Muscle of leg (tissue), 16 donors: ENCODE measurements at places on chromosomes 2 and 18. TPM values are rescaled to one million over a fixed set of nuclear protein-coding genes. Genes with fewer than 3 reads are reported as not detected.

The IL1B gene
- 0.69 TPM for polyA plus RNA-seq

The ELAC1 gene
- polyA plus RNA-seq, result 6.6 TPM

GRCh38 chr18:76495435-76496193 is 572 bp upstream of the ZNF516 start:
- peaks cover 14% of the 10 kb centered on the region for H3K4me1 ChIP-seq
- no peaks in the 10 kb centered on the region for H3K36me3 ChIP-seq
- peak; percentile 80 for DNase-seq
- H3K4me3 ChIP-seq, result peak overlapping the region; percentile 78

DNA sequence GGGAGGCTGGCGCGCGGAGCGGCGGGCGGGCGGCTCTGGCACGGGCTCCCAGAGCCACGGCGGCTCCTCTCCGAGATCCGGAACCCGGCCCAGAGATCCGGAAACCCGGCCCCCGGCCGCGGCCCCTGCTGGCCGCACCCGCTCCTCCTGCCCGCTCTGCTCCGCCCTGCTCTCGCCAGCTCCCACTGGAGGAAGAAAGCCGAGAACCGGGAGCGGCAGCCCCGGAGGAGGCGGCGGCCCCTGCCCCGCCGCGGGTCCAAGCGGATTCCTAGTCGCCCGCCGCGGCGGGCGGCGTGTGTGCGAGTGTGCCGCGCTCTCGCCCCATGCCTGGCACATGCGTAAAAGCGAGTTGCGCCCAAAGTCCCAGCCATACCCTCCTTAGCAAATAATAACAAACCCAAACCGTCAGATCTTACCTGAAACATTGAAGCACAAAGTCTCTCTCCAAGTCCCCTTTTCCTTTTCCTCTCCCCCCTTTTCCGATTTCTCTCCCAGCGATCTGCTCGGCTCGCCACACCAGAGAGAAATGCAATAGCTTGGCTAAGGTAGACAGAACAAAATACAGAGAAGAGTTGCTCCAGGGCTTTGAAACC is 108.7 kb upstream of the KCTD1 start:
- H3K27me3 ChIP-seq, result peaks cover 18% of the 10 kb centered on the region
- H3K4me1 ChIP-seq, result peaks cover 18% of the 10 kb centered on the region
- peak overlapping the region; percentile 59 for H3K27ac ChIP-seq
- H3K36me3 ChIP-seq, result no peaks in the 10 kb centered on the region

DNA sequence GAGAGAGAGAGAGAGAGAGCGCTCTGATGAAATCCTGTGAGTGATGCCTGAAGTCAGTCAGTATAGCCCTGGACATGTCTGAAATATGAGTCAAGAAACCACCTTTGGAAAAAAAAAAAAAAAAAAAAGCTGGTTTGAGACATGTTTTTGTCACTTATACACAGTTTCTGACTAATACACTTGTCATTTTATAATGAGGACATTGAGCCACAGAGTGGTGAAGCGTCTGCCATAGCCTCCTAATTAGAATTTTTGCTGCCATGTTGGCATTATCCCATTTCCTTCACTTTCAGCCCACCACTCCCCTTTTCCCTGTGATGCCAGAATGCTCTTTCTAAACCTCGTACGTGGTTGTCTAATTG is 15.7 kb upstream of the MYO3B start:
- no peak for DNase-seq
- H3K27ac ChIP-seq, result no peak overlapping the region
- no peaks in the 10 kb centered on the region for H3K4me1 ChIP-seq
- no peaks in the 10 kb centered on the region for H3K27me3 ChIP-seq
- H3K4me3 ChIP-seq, result no peak overlapping the region

- no peaks in the 10 kb centered on the region for H3K27me3 ChIP-seq
- H3K27ac ChIP-seq, result no peak overlapping the region
- no peak for DNase-seq
- no peaks in the 10 kb centered on the region for H3K4me1 ChIP-seq
- no peak overlapping the region for H3K4me3 ChIP-seq
- peaks cover 70% of the 10 kb centered on the region for H3K36me3 ChIP-seq
Measured at GRCh38 chr2:233280114-233280693, 27.4 kb upstream of the SAG start.

The FIGN gene
- polyA plus RNA-seq, result 0.84 TPM

The IL36RN gene
- not detected for polyA plus RNA-seq

GRCh38 chr18:21759836-21760235 is 19.2 kb downstream of the MIB1 start:
- H3K27ac ChIP-seq, result no peak overlapping the region
- H3K36me3 ChIP-seq, result no peaks in the 10 kb centered on the region
- no peaks in the 10 kb centered on the region for H3K27me3 ChIP-seq
- DNase-seq, result no peak
- H3K4me3 ChIP-seq, result no peak overlapping the region

DNA sequence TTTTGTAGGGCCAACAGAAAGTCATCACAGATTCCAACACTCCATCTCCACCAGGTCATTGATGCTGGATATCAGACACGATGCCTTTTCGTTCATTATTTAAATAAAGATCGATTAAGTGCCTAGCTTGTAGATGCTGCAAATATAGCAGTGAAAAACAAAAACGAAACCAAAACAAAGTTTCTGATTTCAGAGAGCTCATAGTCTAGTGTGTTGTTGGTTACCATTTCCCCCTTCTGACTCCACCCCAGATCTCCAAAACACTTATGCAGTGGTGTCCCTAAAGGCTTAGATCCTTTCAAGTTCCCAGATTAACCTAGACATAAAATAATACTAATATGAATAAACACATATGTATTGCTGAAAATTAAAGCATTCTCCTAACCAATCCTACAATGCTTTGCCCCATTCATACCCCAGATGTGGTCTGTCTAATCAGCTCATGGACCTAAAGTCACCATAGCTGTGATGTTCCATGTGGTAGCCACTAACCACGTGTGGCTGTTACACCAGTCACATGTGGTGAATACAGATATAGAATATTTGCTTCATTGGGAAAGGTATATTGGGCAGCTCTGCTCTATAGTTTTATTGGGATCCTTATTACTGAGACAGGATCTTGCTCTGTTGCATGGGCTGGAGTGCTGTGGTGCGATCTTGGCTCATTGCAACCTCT is 787.2 kb downstream of the TDRD15 start:
- H3K36me3 ChIP-seq, result no peaks in the 10 kb centered on the region
- H3K4me1 ChIP-seq, result no peaks in the 10 kb centered on the region
- H3K27me3 ChIP-seq, result no peaks in the 10 kb centered on the region
- H3K4me3 ChIP-seq, result no peak overlapping the region
- DNase-seq, result no peak

The SOCS6 gene
- polyA plus RNA-seq, result 13.3 TPM

GRCh38 chr2:75475976-75476375 is 84.8 kb downstream of the EVA1A start:
- H3K27ac ChIP-seq, result no peak overlapping the region
- peaks cover 12% of the 10 kb centered on the region for H3K4me1 ChIP-seq
- H3K4me3 ChIP-seq, result no peak overlapping the region
- DNase-seq, result peak; percentile 72
- no peaks in the 10 kb centered on the region for H3K36me3 ChIP-seq

GRCh38 chr18:57589161-57589560 is 2.7 kb upstream of the FECH start:
- no peak overlapping the region for H3K4me3 ChIP-seq
- H3K4me1 ChIP-seq, result peaks cover 8% of the 10 kb centered on the region
- no peaks in the 10 kb centered on the region for H3K27me3 ChIP-seq
- H3K27ac ChIP-seq, result no peak overlapping the region
- no peaks in the 10 kb centered on the region for H3K36me3 ChIP-seq

DNA sequence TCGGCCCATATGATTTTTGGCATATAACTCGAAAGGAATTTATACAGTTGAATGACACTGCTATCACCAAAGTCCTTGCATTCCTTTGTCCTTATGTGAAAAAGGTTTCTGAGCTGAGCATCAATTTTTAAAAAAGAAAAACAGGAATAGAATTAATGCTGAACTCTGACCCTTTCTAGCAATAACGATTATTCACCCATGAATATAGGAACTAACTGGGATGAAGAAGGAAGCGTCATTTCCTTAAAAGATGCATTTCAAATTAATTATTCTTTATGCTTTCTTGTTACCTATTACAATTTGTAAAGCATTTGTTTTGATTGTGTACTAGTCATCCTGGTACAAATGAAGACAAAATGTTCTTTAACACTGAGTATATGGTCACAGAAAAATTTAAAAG is 19.3 kb downstream of the TMEM247 start:
- no peak for DNase-seq
- no peak overlapping the region for H3K27ac ChIP-seq
- H3K4me1 ChIP-seq, result peaks cover 7% of the 10 kb centered on the region
- peaks cover 4% of the 10 kb centered on the region for H3K27me3 ChIP-seq
- no peaks in the 10 kb centered on the region for H3K36me3 ChIP-seq
- no peak overlapping the region for H3K4me3 ChIP-seq

- H3K36me3 ChIP-seq, result no peaks in the 10 kb centered on the region
- H3K27ac ChIP-seq, result no peak overlapping the region
- DNase-seq, result no peak
Measured at GRCh38 chr2:203559641-203560040, 24.5 kb upstream of the RAPH1 start.

GRCh38 chr2:27972311-27972710 is 81.8 kb downstream of the BABAM2 start:
- H3K4me3 ChIP-seq, result no peak overlapping the region
- no peaks in the 10 kb centered on the region for H3K36me3 ChIP-seq
- DNase-seq, result no peak
- no peaks in the 10 kb centered on the region for H3K27me3 ChIP-seq
- peaks cover under 1% of the 10 kb centered on the region for H3K4me1 ChIP-seq

The PELI1 gene
- 21.0 TPM for polyA plus RNA-seq

GRCh38 chr18:52334896-52335295 is 5.1 kb upstream of the DCC start:
- H3K4me1 ChIP-seq, result peaks cover 2% of the 10 kb centered on the region
- no peak overlapping the region for H3K4me3 ChIP-seq
- peaks cover 7% of the 10 kb centered on the region for H3K27me3 ChIP-seq
- no peak overlapping the region for H3K27ac ChIP-seq
- H3K36me3 ChIP-seq, result no peaks in the 10 kb centered on the region
- DNase-seq, result no peak

DNA sequence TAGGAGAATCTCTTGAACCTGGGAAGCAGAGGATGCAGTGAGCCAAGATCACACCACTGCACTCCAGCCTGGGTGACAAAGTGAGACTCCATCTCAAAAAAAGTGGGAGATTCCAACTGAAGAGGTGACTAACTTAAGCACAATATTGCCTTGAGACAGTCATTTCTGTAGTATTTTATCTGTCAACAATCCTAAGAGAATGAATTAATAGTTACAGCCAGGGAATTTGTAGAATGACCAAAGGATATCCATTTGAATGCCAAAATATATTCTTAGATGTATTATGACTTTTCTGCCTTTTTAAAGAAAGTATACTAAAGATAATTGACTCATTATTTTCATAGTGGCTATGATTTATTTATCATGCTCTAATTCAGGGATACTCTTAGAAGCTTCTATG is 40.7 kb upstream of the CCDC150 start:
- no peaks in the 10 kb centered on the region for H3K36me3 ChIP-seq
- peaks cover 2% of the 10 kb centered on the region for H3K27me3 ChIP-seq
- peaks cover 4% of the 10 kb centered on the region for H3K4me1 ChIP-seq
- H3K27ac ChIP-seq, result no peak overlapping the region

The PJVK gene
- 5.2 TPM for polyA plus RNA-seq

DNA sequence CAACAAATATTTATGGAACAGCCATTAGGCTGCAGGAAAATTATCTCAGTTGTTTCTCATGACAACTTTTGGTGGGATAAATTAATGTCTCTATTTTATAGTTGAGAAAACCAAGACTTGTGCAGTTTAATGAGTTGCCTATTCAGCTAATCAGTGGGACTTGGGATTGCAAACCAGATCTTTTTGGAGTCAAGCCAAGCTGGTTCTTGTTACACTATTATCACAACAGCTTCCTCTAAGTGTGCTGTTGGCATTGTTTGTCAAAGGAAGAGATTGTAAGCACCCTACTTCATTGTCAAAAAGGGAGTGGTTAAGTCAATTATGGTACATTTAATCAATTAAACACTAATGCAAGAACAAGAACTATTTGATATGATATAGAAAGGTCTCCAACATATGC is 119.2 kb downstream of the PAX3 start:
- no peak for DNase-seq
- H3K27ac ChIP-seq, result no peak overlapping the region
- H3K4me3 ChIP-seq, result no peak overlapping the region
- no peaks in the 10 kb centered on the region for H3K4me1 ChIP-seq

DNA sequence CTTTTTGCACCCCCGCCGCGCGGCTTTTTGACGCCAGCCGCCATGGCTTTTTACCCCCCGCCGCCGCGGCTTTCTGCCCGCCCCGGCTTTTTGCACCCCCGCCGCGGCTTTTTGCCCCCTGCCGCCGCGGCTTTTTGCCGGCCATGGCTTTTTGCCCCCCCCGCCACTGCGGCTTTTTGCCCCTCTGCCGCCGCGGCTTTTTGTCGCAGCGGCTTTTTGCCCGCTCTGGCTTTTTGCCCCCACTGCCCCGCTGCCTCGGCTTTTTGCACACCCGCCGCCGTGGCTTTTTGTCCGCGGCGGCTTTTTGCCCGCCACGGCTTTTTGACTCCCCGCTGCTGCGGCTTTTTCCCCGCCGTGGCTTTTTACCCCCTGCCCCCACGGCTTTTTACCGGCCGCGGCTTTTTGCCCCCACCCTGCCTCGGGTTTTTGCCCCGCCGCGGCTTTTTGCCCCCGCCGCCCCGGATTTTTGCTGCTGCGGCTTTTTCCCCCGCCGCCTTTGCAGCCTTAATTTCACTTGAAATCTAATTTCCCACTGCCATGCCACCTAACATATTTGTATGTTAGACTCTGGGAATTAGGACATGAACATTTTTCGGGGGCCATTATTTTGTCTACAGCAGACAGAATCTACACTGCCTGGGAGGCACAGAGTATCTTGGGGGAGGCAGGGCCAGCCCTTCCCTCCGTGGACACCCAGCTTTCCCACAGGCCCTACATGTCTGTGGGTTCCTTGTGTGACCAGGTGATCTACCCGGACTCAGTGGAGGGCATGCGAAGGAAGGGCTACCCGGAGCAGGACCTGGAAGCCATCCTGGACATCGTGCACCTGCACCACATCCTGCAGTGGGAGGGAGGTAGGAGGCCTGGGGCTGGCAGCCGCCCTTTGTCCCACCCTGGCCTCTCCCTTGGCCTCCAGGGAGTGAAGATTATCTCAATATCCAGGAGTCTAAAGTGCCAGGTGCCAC is 3031.0 kb upstream of the TEKT4 start:
- H3K27me3 ChIP-seq, result peaks cover 23% of the 10 kb centered on the region
- no peak overlapping the region for H3K4me3 ChIP-seq
- no peaks in the 10 kb centered on the region for H3K36me3 ChIP-seq
- DNase-seq, result no peak
- peaks cover 2% of the 10 kb centered on the region for H3K4me1 ChIP-seq

The OSBPL6 gene
- polyA plus RNA-seq, result 7.0 TPM

The POTEC gene
- polyA plus RNA-seq, result not detected

DNA sequence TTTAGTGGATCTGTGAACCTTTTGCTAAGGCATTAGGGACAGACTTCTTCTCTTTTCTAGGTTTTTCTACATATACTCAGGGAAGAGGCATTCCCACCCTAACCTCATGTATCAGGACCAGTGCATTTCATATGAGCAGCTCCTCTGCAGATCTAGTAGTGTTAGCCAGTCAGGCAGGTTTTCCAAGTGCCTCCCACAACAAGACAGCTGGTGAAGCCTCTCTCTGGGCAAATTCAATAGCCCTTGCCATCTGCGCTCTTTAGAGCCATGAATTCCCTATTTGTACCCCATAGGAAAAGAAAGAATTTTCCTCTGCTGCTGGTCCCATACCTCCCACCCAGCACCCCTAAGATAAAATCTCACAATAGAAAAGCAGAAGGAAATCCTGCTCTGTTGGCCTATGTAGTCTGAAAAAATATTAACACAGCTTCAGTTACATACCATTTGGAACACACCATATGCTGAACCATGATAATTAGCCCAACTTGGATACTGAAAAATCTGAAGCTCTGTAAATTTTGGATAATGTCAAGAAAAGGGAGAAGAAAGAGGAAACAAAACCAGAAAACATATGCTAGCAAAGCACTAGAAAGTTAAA is 1354.6 kb upstream of the NRXN1 start:
- no peaks in the 10 kb centered on the region for H3K27me3 ChIP-seq
- H3K36me3 ChIP-seq, result no peaks in the 10 kb centered on the region
- DNase-seq, result no peak
- no peak overlapping the region for H3K4me3 ChIP-seq
- H3K27ac ChIP-seq, result no peak overlapping the region
- no peaks in the 10 kb centered on the region for H3K4me1 ChIP-seq
